ENCODE measurements at places on chromosomes 7 and 10.

GRCh38 chr7:127250312-127251035 is 2.3 kb downstream of the GRM8 start:
- DNase-seq = no peak

DNA sequence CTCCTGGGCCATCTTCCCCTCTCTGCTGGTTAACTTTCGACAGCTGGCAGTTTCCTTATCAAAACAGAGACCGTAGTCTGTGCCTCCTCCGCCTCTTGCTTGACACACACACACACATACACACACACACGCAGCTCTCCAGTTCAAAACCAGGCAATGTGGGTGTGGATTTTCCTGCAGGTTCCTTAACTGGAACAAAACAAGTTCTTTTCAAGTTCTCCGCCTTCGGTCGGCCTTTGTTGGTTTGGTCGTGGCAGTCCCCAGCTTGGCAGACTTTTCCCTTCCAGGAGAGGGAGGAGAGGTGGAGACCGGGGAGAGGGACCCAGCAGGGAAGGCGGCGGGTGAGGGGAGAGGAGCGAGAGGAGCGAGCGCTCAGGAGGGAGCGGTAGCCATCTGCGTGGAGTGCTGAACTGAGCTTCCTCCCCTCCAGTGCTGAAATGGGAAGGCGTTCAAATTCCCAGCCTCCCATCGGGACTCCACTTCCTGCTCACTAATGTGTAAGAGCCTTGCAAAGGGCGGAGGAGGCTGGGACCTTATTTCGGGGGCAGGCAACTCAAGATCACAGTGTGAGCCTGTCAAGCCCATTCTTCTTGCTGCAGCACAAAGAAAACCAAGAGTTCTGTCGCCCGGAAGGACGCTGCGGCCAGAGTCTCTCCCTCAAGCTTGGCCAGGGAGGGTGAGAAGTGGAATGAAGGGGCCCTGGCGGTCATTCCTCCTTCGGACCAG is 120.6 kb downstream of the PRPF18 start:
- DNase-seq = peak; percentile 85

DNA sequence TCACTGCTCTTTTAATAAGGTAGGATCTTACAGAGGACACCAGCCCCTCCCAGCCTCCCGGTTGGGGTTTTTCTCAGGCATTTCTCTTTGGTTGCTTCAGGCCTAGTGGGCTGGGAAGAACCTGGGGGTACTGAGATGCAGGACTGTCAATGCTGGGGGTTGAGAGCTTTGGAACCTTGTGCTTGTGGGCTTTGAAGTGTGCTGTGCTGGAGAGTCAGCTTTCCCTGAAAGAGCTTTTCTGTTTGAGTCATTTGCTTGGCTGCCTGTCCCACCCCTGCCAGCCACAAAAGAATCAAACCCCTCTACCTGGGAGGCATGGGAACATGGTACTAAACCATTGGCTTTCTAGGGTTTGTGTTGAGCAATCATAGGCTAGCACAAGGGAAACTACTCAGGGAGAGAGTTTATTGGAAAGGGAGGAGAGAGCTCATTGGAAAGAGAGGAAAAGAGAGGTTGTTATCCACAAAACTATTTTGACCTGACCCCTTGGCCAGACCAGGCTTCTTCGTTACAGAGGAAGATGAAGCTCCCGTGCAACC is 1.4 kb downstream of the SCD start:
- no peak for DNase-seq

DNA sequence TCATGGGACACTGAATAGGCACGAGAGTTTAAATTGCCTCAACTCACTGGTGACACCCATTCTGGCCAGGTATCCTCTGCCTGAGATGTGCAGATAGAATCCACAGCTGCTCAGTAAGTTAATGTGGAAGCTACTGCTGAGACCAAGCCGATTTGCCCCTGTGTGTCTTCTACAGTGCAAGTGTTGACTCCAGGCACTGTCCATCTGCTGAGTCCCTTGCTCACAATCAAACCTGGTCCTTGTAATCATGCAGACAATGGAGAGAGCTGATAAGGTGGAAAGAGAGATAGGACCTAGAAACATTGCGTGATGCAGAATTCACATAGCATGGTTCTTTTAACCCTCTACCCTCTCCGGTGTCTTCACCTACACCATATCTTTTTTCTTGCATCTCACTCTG is 101.4 kb downstream of the ITGB8 start:
- DNase-seq = no peak
